Activated T-helper 1 cell treated with anti-CD3 and anti-CD28 coated beads, Interleukin-2, amount 50 U/mL, for 16 hours (primary cell): ENCODE measurements at places on chromosomes 12 and 14.

GRCh38 chr12:89838833-89839232, 130.2 kb upstream of the ATP2B1 start:
- no peak for DNase-seq

DNA sequence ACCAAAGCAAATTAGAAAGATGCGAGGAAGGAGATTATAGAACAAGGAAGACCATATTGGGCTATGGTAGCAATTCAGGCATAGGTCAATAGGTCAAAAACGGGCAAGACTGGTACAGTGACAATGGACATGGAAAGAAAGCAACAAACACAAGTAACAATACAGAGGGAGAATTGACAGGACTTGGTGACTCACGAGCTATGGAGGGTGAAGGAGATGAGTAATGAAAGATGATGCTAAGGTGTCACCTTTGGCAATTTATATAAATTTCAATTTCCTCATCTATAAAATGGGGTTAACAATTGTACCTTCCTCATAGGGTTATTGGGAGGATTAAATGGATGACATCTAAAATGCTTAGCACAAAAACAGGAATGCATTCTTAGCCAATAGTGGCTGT, 15.1 kb upstream of the DUSP16 start:
- no peak for DNase-seq

- no peak for DNase-seq
Measured at GRCh38 chr14:65040666-65041433, 54.2 kb downstream of the FNTB start.

DNA sequence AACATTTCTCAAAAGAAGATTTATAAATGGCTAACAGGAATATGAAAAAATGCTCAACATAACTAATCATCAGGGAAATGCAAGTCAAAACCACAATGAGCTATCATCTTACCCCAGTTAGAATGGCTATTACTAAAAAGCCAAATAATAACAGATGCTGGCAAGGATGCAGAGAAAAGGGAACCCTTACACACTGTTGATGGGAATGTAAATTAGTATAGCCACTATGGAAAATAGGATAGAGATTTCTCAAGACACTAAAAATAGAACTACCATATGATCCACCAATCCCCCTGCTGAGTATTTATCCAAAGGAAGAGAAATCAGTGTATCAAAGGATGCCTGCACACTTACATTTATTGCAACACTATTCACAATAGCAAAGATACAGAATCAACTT, 58.3 kb downstream of the GUCY2C start:
- no peak for DNase-seq

- DNase-seq: no peak
Measured at GRCh38 chr12:110849221-110849620, 2.4 kb downstream of the CCDC63 start.

DNA sequence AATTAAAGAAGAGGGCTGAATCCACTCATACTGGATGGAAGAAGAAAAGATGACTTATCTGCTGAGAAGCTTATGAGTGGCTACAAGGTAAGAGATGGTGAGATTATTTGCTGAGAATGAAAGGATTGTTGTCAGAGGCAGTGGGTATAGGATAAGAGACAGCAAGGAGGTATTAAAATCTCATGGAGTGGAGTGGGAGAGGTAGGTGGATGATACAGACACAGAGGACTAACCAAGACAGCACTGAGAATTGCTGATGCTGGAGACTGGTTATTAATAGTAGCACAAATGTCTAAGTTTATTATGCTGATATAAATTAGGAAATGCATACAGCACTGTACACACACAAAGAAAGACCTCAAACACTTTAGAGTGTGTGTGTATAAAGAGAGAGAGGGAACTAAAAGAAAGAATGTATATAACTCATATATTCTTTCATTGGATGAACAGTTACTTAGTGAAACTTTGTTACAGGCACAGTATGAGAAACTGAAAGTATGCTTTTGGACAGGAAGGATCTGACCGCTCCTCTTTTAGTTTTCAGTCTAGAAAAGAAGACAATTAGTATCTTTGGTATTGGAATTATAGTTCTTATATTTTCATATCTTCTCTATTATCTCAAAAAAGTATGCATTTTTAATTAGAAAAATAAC, 543.1 kb downstream of the LRFN5 start:
- DNase-seq: no peak
